ENCODE measurements at places on chromosomes 2 and 18. TPM values are rescaled to one million over a fixed set of nuclear protein-coding genes. Genes with fewer than 3 reads are reported as not detected.

DNA sequence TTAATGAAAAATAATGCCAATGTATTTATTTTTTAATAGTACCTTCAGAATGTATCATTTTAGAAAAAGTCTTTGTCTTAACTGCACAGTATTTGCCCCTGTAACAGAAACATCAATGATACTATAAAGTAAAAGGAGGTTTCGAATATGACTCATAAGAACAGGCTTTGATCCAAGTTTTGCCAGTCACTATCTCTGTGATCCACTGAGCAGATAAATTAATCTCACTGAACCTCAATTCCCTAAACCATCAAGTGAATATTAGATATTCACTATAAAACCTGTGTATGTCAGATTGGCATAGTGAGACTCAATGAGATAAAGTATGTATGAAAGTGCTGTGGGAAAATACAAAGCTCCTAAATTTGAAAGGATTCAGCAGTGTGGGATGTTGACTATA is 292.1 kb downstream of the EXOC6B start:
- peak; percentile 53 for DNase-seq

SLC19A3 gene
- total RNA-seq = 0.65 TPM

HS1BP3 gene
- 10.5 TPM for total RNA-seq

GRCh38 chr2:47043142-47043890 is 111.8 kb downstream of the STPG4 start:
- peak; percentile 93 for DNase-seq

- peak; percentile 57 for DNase-seq
Measured at GRCh38 chr2:38215993-38216392, 140.0 kb upstream of the CYP1B1 start.

- no peak for DNase-seq
Measured at GRCh38 chr2:13696601-13697000, 935.9 kb upstream of the LRATD1 start.

CNNM3 gene
- total RNA-seq = 5.0 TPM

MIB1 gene
- total RNA-seq = 39.0 TPM

ZC3H6 gene
- 3.3 TPM for total RNA-seq

G6PC2 gene
- not detected for total RNA-seq

- peak; percentile 4 for DNase-seq
Measured at GRCh38 chr2:103401621-103402020, 639.8 kb downstream of the TMEM182 start.

- peak; percentile 26 for DNase-seq
Measured at GRCh38 chr18:10194592-10194991, 259.8 kb upstream of the APCDD1 start.

DNA sequence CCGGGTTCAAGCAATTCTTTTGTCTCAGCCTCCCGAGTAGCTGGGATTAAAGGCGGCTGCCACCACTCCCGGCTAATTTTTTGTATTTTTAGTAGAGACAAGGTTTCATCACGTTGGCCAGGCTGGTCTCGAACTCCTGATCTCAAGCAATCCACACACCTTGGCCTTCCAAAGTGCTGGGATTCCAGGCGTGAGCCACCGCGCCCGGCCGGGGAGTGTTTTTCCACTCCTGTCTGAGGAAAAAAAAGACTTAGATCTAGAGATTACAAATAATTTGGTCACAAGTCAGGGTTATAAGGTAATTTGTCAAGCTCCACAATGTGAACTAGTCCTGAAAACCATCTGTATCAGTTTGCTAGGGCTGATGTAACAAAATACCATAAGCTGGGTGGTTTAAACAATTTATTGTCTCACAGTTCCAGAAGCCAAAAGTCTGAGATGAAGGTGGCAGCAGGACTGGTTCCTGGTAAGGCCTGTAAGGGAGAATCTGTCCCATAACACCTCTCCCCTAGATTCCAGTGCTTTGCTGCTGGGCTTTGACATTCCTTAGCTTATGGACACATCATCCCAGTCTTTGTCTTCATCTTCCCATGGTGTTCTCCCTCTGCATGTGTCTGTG is 40.7 kb upstream of the SP3 start:
- DNase-seq = no peak

SNTG2 gene
- not detected for total RNA-seq

DNA sequence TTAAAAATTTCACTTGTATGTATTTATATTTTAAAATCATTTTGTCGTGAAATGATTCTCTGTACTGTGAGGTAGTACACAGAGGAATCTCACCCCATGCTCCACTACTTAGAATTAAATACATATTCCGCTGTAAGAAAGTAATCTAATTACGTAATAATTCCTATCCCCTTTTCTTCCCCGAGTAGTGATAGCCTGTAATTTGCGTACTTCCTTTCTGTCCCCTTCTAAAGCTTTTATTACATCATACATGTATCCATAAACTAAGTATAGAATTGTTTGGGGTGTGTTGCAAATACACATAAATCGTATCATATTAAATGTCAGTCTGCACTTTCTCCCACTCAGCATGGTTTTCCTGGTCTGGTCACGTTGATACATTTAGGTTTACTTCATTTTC is 12.4 kb upstream of the CHCHD5 start:
- no peak for DNase-seq

- DNase-seq = peak; percentile 74
Measured at GRCh38 chr2:219273937-219274336, 5.2 kb upstream of the DNAJB2 start.

DNA sequence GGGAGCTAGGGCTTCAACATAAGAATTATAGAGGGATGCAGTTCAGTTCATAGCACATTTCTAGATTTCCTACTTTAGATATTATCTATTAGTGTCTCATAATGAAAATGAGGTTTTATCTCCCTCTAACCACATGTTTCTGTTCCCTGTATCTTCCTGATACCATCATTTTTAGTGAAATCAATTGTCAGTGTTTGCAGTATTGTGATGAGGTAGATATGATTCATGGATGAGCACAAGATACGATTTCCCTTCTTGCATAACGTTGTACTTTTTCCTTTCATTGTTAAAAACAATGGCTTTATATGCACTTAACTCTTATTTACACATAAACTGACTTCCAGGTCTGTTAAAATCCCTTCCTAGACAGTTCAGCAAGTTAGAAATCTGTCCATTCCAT is 211.4 kb downstream of the ZBTB7C start:
- peak; percentile 10 for DNase-seq

FSHR gene
- not detected for total RNA-seq

- DNase-seq = no peak
Measured at GRCh38 chr18:61855449-61856378, 37.1 kb downstream of the RNF152 start.

DNA sequence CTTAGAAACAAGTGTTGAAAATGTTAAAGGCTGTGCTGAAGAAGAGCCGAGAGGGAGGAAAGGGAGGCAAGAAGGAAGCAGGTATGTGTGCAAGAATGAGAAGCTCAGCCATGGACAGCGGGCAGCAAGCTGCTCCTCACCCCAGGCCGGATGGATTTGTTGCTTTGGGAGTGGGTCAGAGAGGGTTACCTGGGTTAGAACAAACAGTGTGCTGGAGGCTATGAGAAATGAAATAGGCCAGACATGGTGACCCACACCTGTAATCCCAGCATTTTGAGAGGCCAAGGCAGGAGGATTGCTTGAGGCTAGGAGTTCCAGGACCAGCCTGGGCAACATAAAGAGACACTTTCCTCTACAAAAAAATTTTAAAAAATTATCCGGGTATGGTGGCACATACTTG is 97.5 kb downstream of the TANC1 start:
- no peak for DNase-seq

TXNDC9 gene
- total RNA-seq = 75.1 TPM

GRCh38 chr2:152647552-152647951 is 69.7 kb downstream of the PRPF40A start:
- peak; percentile 70 for DNase-seq

SERPINB2 gene
- 6.1 TPM for total RNA-seq

DNA sequence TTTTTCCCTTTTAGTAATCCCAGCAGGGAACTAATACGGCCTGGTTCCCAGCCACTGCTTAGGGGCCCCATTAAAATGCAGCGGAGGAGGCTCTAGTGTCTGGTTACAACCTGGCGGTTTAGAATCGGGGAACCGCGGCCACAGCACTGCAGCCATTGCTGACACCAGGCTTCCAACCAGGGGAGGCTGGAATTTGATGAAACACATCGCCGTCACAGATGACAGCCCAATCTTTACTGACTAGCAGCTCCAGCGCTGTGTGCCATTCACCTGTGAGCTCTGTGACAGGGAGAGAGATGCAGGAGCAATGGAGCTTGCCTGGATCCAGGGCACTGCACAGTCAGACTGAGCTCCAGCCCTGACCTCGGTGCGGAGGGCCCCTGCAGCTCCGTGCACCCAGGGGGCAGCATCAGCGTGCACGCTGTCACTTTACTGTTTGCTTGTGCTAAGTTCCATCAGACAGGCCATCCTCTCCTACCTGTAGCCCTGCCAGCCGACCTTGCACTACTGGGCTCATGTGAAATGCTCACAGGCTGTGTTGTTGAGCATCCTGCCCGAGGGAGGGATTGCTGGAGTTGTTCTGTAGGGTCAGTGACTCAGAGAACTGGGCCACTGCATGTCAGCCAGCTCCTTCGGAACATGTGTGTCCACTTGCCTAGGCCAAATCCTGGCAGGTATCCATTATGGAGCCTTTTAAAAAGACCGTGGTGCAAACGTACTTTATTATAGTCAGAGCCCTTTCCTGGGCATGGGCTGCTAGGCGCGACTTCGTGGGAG is 203.5 kb downstream of the SEPTIN10 start:
- DNase-seq = peak; percentile 32

DNA sequence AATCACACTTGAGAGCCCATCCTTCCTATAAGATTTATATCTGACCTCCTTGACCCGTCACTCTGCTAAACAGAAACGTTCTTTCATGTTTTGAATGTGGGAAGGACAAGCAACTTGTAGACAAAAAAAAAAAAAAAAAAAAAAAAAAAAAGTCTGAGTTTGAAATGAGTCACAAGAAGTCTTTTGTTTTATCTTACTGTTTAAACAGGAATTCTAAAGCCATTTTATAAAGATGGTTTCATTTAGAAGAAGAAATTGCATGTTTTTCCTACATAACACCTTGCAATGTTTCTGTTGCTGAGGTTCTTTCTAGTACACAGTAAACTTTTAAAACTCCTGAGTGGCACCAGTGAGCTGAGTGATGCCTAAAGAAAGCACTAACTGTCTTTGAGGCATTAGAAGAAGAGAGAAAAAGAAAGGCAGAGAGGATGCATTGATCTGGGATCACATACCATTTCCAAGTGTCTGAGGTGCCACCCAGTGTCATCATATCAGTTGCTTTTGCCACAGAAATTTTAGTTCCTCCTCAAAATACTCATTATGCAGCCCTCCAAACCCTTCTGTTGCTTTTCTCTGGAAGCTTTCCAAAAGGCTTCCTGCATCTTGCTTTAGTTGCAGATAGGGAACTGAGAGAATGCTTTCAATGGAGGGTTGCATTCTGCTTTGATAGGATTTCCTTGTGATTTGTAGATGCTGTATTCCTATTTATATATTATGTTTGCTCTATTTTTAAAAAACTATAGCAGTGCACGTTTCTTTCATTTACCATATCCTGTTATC is 69.1 kb downstream of the ACVR2A start:
- peak; percentile 33 for DNase-seq

DNA sequence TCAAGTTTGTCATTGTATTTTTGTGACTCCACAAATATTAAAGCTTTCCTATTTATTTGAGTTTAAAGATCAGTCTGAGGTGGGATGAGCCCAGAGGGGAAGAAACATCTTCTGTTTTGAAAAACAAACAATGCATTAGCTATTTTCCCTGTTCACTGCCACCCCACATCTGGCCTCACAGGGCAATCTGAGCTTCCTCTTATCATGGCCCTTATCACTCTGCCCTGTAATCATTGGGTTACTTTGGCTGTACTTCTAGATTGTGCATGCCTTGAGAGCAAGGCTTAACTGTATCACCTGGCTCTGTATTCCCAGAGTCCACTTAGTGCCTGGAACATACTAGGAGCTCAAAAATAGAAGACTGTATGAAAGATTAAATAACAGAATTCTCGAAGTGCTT is 241.6 kb upstream of the NT5C1B start:
- DNase-seq = no peak

- DNase-seq = no peak
Measured at GRCh38 chr2:120719491-120719890, 16.2 kb upstream of the GLI2 start.

DNA sequence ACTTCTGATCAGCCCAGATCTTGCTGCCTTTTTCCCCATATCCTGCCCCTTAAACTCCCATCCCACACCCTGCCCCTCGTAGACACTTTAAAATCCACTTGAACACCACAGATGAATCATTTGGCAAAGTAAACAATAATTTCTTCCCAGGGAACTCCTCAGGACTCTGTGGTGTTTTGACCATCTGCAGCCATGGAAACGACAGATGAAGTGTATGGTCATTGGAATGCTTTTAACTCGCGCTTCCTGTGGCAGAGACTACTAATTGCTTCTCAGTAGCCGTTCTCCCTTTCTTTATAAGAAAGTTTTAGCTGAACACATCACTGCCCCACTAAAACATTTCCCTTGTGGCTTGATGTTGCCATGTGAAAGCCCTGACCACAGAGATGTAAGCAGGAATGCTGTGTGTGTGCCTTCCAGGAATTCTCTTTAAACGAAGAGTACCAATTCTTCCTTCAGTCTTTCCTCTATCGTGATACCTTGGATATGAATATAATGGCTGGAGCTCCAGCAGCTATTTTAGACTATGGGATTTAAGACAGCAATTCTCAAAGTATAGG is 92.7 kb upstream of the PARD3B start:
- peak; percentile 98 for DNase-seq

FNDC4 gene
- 24.2 TPM for total RNA-seq

- no peak for DNase-seq
Measured at GRCh38 chr18:13562494-13563029, 163.8 kb downstream of the FAM210A start.
